ENCODE measurements at places on chromosomes 12 and 14. TPM values are rescaled to one million over a fixed set of nuclear protein-coding genes. Genes with fewer than 3 reads are reported as not detected.

- ATAC-seq = no peak
Observed at GRCh38 chr14:101601606-101602465, 40.5 kb downstream of the DIO3 start.

DNA sequence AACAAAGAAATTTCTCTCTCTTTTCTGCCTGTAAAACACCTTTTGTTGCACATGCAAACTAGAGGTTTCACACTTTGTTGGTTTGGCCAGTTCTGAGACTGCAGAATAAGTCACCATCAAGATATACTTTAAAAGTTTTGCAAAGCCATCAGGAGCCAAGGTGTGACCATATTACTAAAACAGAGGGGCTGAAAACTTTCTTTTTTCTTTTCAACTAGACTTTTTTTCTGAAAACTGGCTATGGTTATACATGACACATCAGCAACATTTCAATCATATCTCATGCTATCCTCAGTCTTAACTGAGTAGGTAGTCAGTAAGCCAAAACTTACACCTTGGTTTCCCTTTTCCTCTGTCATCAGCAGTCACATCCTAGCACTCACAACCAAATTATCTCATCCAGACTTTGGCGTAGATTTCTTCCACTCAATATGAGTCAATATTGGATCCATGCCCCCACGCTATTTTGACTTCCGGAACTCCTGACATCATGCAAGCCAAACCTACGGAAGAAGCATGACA is 4.1 kb upstream of the IFNG start:
- no peak for ATAC-seq

DNA sequence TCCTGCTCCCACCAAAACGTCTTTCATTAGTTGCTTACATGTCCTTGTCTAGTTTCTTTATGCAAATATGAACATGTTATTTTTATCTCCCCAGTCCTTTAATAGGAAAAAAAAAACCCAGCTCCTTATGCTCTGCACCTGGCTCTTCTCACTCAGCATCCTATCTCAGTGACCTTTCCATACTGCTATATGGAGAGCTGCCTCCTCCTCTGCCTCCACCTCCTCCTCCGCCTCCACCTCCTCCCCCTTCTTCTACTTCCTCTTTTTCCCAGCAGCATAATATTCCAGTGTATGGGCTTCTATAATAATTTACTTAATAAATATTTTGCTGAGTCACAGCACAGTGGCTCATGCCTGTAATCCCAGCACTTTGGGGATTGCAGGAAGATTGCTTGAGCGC is 31.5 kb downstream of the ABCB9 start:
- ATAC-seq = no peak

- no peak for ATAC-seq
Observed at GRCh38 chr12:124623344-124624035, 56.1 kb upstream of the NCOR2 start.

DNA sequence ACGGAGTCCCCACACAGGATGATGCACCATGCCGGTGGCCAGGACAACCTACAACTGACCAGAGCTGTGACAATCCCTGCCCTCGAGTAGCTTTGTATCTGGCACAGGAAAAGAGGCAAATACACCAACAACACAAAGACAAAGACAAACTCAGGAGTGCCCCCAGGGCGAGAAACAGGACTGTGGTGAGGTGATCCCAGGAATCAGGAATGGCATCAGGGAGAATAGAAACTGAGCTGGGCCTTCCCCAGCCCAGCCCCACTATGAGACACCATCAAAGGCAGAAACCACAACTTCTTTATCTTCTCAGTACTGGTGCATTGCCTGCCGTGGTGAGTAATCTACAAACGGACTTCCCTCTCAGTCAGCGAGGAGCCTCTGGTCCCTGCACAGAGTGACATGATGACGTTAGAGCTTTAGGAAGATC is 157.7 kb downstream of the TTC7B start:
- no peak for ATAC-seq

- peak; percentile 78 for ATAC-seq
Observed at GRCh38 chr12:29944269-29945000, 160.7 kb upstream of the TMTC1 start.

DNA sequence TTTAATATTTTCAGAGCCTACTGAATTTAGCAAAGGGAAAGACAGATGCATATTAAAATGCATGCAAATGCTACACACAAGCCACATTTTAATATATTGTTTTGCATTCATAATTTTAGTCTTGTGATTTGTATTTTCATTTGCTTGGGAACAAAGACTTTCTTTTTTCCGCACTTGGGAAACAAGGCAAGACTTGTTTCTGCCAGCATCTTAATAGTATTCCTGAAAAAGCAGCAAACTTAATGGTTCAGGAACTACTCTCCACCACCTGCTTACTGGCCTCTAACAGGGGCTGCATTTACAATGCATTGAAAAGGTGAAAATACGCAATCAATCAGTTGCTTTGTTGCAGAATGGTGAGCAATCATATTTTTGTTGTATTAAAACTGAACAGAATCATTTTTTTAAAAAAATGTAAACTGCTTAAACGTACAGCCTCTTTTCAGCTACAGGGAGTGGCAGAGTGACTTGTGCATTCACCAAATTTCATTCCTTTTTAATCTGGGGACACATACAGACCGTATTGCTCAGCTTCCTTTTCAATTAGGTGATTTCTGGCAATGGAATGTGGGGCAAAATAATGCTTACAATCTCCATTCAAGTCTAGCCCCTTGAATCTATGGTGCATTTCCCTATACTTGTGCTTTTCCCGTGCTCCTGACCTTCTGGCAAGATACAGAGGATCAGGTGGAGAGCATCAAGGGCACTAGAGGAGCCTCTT is 144.1 kb upstream of the BTG1 start:
- no peak for ATAC-seq

DNA sequence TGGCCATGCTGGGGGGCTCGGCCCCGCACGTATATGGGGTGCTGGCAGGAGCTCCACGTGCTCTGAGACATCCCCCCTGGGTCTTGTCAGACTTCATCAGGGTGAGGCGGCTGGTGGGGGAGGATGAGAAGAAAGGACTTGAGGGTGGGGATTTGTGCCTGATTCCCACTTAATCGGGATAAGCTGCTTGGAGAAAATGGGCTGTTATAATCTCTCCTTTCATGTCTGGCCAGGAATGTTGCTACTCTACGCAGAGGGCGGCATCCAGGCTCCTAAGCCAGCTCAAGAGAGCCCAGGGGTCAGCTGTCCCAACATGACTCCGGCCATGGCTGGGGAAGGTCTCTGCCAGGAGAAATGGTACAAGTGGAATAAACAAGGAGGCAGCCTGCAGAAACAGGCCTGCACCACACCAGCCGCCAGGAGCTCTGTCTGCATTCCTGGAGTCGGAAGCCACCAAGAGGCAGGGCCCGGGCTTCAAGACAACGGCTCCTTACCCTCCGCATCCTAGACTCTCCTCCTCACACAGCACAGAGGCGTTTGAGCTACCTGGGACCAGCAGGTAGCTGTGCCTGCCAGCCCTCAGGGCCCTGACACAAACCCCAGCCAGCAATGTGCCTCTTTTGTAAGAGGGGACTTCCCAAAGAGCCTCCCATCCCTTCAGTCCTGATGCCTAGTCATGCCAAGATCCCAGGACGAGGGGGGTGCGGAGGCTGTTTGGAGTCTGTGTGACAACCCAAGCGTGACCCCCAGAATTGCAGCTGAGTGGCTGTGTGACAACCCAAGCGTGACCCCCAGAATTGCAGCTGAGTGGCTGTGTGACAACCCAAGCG is 195.8 kb upstream of the DIO3 start:
- ATAC-seq = no peak

DNA sequence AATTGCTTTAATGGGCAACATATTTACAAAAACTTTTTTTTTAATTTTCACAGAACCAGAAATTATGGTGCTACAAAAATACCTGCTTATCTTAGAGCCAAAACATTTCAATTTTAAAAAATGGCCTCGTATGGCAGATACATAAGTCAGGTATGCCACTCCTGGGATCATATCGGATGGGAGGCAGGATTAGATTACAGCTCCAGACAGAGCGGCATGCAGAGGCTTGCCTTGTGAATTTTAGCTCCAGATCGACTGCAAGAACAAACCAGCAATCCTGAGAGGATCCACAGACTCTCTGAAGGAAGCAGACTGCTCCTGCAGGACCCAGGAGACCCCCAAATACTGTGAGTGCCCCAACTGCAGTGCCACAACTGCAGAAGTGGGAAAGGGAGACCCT is 169.3 kb upstream of the AMIGO2 start:
- ATAC-seq = no peak

GRCh38 chr12:97538705-97539104 is 76.1 kb downstream of the RMST start:
- ATAC-seq = no peak

DNA sequence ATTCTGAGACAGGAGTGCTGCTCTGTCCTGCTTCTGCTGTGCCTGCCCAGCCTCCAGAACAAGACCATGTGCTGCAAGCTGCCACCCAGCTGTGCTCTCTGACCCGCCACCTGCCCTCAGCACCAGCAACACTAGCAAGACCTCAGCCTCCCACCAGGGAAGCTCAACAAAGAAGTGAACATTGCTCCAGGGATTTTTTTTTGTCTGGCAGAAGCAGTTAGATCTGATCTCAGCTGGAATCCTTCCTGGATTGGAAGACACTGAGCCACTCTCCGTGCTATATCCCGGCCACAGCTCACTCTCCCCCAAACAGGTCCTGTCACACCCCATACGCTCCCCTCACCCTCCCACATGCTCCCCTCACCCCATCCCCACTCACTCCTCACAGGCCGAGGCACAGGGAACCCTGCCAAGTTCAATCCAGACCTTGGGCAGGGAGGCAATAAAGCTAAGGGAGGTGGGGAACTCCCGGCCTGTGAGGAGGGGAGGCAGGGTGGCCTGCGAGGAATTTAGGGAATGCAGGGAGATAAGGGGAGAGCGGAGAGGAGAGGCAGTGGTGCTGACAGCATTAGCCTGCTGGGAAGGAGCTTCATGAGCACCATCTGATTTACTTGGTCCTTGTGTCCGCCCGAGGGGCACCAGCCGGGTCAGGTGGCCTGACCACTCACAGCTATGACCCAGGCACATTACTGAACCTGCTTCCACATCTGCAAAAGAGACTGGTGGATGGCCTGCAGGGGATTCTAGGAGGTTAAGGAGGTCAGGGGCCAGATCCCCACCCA is 29.7 kb downstream of the CCDC85C start:
- peak; percentile 28 for ATAC-seq

DNA sequence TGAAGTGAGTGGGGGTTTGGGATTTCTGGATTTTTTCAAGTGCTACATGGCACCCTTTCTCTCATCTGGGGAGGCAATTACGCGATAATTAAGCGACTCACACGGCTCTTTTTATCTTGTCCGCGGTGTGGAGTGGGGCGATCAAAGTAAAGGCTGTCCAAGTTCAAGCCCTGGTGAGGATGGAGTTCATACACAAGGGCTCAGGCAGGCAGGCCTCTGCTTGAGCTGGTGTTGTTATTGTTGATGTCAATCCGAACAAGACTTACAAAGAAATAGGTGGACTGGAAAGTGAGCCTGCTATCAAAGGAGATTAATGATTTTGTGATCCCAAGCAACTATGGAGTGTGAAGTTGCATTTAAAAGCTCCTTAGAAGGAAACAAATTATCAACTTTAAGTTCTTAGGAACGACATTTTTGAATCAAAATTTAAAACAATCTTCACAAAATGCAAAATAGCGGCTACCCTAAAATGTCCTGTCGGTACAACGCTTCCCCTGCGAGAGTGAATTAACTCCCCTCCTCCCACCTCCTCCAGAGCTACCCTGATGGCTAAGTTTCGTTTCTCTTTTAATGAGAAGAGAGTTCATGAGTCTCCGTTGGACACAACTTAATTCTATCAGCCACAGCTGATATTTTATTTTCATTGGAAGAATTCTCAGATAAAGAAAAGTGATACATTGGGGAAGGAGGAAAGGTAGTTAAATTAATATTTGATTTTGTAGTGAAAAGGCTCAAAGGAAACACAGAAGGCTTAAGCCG is 5.9 kb downstream of the FOXA1 start:
- ATAC-seq = no peak

DNA sequence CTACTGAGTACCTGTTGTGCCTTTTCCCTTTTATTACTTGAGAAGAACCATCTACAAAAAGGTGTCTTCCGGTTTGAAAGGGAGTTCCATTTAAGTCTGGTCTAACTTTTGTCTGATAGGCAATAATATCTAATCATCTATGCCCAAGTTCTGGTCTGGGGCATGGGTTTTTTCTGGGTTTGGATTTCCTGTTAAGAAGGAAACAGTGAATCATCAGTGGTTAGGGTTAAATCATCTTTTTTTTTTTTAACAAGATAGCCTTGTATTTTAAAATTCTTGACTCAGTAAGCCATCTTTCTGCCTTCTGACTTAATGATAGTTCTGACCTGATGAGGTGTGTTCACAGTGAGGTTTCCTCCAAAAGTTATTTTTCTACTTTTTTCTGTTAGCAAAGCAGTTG is 29.3 kb upstream of the CPNE8 start:
- ATAC-seq = no peak

- no peak for ATAC-seq
Observed at GRCh38 chr14:22995889-22996625, 13.7 kb upstream of the AJUBA start.

GRCh38 chr12:131912518-131913274 is 16.4 kb upstream of the PUS1 start:
- peak; percentile 50 for ATAC-seq

DNA sequence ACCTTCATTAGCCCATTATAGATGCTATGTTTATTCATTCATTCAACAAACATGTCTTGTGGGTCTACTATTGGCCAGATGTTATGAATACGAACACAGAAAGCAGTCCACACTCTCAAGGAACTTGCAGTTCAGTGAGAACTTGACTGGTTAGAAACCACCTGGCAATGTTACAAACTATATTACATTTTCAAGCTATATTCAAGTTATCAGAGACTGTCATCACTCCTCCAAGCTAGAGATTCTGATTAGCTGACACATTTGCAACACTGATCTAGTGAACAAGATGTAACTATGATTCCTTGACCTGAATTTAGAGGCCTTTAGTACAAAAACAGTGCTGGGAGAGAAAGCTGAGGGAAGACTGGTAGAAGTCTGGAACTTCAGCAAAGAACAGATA is 170.7 kb upstream of the EEA1 start:
- ATAC-seq = no peak

DNA sequence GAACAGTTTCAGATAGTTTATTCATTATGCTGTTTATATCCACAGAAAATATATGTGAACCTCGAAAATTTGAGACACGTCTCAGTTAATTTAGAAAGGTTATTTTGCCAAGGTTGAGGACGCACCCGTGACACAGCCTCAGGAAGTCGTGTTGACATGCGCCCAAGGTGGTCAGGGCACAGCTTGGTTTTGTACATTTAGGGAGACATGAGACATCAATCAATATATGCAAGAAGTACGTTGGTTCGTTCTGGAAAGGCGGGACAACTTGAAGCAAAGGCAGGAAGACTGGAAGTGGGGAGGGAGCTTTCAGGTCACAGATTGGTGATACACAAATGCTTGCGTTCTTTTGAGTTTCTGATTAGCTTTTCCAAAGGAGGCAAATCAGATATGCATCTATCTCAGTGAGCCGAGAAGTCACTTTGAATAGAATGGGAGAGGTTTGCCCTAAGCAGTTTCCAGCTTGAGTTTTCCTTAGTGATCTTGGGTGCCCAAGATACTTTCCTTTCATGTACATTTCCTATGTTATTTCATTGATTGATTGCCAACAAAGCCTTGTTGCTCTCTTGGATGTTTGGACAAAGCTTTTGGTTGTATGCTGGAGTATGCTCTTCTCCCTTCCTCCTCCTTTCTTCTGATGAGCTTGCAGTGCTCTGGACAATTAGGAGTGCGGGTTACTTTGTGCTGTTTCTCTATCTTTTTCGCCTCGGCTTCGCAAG is 3.2 kb downstream of the SNAPC1 start:
- ATAC-seq = no peak

The DLGAP5 gene
- 0.70 TPM for total RNA-seq

The OSBPL8 gene
- total RNA-seq = 51.2 TPM

The DTX1 gene
- 19.9 TPM for total RNA-seq
